ENCODE measurements at places on chromosomes 6 and 20. TPM values are rescaled to one million over a fixed set of nuclear protein-coding genes. Genes with fewer than 3 reads are reported as not detected.

DNA sequence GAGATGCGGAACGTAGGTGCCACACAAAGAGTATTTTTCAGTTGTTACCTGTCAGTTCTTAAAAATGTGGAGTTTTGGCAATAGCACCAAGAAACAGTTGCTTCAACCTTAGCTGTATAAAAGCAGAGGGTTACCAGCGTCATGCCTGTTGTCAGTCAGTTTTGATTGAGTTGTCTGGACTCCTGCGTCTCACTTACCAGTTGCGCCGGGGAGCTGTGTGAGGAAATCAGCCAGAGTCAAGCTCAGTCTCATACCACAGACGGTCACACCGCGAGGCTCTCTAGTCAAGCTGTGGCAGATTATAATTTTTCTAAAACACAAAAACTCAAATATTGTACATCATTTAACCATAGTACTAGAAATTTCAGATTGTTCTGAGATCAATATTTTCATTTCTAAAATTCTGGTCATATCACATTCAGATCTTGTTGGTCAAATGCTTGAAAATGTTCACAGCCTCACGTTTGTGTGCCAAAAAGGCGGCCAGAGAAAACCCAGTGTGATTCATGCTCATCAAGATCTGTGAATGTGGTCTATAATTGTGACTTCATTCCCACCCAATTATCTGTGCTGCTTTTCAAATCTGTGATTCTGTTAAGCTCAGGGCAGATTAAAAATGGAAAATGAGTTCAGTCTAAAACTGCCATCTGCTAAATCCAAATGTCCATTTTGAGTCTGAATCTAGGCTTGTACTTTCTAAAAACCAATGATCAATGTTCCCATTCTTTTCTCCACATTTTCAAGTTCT, 37.5 kb downstream of the SASH1 start:
- DNase-seq = no peak

- DNase-seq = no peak
Observed at GRCh38 chr6:115798229-115798628, 262.5 kb downstream of the FRK start.

GRCh38 chr6:20875369-20875963, 341.2 kb downstream of the CDKAL1 start:
- no peak for DNase-seq

DNA sequence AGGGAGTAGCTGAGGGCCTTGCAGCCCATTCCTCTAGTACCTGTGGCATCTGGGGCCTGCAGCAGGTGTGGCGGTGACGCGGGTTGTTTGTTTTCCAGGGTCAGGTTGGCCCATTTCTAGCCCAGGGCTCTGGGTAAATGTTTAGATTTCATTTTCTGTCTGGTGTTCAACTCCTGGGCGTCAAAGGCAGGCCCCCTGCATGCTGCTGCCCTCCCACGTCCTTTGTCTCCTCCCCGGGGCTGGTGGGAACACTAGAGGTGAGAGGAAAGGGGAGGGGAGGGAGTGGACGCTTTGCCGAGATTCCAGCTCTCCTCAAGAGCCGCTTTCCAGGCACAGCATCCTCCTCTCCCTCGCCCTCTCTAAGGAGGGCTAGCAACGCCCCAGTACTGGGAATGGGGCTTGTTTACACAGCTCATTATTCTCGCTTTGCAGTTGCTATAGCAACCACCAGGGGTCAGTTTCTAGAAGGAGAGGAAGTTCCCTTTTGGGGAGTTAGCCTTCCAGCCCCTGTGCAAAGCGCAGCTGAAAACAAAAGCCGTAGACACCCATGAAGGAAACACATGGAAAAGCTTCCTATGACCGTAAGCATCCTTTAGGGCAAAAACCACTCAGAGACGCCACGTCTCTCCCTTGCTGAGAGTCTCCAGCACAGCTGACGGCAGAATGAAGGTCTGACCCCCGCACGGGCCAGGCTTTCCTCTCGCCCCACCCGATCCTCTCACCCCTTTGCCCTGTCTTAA, 170.6 kb downstream of the LY86 start:
- DNase-seq = no peak

DNA sequence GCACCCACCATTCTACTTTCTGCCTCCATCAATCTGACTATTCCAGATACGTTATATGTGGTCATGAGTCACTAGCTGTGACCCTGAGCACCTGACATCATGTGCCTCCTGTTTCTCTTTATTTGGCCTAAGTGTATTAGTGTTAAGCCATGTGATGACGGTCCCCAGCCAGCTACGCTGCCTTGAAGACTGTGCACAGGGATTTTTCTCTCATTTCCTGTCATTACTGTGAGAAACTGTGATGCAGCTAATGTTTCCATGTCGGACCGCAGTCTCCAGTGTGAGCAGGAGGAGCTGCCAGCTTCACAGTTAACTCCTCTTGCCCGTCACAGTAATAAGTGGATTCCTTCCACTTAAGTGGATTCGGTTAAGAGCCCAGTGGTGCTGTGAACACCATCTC, 9.9 kb upstream of the SPATS1 start:
- DNase-seq = no peak

DNA sequence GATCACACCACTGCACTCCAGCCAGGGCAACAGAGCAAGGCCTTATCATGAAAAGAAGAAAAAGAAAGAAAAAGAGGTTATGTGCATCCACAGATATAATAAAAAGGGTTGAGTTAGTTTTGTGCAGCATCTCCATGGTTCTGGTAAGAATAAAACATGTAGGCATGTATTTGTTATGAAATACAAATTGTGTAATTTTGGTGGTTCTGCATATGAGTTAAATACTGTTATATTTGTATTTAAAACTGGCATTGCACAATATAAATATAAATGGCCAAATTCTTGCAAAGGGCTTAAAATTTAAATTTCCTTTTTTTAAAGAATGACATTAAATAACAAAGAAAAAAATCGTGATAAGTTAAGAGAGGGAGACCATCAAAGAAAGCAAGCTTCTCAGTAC, 159.1 kb upstream of the PREP start:
- DNase-seq = no peak

DNA sequence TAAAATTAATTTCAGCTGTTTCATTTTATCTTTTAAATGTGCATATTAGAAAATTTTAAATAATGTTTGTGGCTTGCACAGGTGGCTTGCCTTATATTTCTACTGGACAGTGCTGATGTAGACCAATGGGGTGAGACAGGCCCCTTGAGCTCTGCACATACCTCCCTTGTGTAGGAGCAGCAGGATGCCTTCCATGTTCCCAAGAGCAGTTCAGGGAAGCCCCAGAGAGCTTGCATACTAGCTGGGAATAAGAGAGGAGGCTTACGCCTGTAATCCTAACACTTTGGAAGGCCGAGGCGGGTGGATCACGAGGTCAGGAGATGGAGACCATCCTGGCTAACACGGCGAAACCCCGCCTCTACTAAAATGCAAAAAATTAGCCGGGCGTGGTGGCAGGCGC, 61.4 kb downstream of the RFPL4B start:
- DNase-seq = no peak

- no peak for DNase-seq
Observed at GRCh38 chr6:107344383-107344782, 115.0 kb downstream of the PDSS2 start.

DNA sequence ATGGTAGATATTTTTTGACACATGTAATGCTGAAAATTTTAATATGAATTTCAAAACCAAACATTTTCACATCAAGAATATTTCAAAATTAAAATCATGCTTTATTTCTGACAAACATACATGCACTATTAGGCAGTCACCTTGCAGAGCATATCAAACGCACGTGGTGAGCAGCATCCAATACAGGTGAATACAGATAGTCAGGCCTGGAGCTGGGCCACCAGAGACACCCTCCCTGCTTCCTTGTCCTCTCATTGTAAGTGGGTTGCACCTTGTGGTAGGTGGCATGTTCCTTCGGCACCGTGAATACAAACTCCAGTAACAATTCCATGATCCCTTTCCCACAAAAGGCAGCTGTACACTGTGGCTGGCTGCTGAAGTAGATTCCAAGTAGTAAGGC, 8.9 kb downstream of the REV3L start:
- no peak for DNase-seq

DNA sequence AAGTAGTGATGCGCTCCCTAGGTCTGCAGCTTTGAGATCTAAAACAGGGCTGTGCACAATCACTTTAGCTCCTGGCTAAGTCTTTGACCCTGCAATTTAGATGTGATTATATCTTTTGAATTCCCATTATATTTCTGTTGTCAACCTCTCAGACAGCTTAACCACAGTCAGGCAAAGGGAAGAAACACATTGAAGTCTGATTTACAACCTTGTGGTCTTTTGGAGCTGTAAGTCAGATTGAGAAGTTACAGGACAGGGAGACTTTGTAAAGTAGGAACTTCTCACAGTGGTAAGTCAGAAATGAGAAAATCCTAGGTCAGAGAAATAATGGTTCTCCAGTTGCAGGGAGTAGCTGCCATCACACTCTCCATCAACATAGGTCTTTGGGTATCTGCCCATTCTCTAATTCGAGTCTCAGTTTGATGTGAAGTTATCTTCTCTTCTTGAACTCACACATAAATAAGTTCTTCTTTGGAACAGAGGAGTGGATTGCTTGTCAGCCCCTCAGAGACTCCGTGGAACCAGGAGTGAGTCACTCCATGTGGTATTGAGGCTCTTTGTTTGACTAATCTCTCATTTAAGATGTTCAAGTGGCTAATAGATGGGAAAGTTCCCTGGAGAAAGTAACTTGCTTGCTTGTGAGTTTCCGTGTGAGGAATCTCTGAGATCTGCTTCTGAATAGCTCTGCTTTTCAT, 35.0 kb upstream of the SGK1 start:
- no peak for DNase-seq

DNA sequence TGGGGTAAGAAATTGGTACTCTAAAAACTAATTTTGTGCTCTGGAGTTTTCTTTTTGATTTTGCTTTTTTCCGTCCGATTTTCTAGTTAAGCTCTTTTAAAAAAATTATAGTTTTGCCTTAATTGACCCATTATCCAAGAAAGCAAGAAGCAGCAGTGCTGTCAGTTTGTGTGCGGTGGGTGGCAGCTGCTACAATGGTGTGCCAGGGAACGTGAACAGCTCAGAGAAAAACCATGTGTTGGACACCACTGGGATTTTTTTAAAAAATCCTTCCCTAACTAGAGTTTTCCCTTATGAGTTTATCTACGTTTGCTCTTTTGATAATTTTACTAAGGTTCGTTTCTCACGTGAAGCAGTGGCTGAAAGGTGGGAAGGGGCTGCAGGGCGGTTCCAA, 8.0 kb downstream of the MAP3K5 start:
- no peak for DNase-seq

DNA sequence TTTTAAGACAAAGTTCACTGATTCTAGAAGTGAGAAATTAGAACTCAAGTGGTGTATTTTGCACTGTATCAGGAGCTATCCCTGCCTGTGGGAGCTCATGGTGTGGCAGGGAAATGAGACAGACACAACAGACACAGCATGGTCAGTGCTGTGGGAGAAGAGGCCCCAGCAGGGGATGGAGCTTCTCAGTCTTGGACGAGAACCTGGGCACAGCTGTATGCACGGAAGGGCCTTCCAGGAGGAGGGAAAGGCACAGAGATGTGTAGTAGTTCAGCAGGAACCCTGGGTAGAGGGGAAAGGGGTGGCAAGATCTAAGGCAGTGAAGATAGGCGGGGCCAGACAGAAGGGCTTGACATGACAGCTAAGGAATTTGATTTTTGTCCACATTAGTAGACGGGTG, 48.8 kb upstream of the KIF25 start:
- DNase-seq = no peak

GRCh38 chr20:10490706-10491105, 55.6 kb downstream of the SLX4IP start:
- no peak for DNase-seq

Gene CFB
- 8.8 TPM for total RNA-seq

Gene CST2
- total RNA-seq = not detected

Gene GRIK2
- 2.7 TPM for total RNA-seq

Gene NRSN1
- total RNA-seq = not detected

Gene PRELID3B
- total RNA-seq = 45.7 TPM
